ENCODE measurements at places on chromosomes 3 and 15.

DNA sequence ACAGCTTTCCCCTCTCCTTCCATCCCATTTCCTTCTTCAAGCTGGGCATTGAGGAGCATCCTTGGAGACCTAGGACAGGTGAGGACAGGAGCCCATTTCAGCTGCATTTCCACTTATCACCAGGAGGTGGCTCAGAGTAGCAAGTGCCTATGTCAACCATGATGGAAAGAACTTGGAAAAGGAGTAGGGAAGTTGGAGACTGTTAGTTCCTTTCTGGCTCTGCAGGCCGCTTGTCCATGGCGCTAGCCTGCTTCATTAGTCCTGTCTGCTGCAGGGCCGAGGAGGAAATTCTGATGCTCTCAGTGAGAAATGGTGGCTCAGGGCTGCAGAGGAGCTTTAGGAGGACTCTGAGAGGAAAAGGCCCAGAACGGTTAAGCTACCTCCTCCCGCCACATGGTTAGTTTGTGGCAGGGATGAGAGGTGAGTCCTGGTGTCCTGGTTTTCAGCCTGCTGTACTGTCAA, 7.0 kb upstream of the CD276 start:
- peak; percentile 36 for DNase-seq

- no peak for DNase-seq
Observed at GRCh38 chr3:26653811-26654425, 31.3 kb downstream of the LRRC3B start.

DNA sequence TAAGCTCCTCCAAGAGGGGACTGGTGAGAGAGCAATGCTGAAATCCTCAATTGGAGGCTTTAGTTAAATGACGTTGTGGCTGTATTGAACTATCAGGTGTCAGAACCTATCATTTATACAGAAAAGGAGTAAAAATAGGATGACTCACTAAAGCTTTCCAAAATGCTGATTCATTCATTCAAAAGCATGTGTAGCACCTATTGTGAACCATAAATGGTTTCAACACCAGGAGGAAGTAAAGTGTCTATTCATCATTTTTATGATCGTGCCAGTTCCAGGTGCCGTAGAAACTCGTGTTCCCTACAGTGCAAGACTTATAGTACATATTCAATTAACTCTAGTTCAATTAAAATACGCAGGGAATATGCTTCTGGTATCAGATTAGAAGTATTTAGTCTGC, 66.5 kb upstream of the ARRDC4 start:
- no peak for DNase-seq

DNA sequence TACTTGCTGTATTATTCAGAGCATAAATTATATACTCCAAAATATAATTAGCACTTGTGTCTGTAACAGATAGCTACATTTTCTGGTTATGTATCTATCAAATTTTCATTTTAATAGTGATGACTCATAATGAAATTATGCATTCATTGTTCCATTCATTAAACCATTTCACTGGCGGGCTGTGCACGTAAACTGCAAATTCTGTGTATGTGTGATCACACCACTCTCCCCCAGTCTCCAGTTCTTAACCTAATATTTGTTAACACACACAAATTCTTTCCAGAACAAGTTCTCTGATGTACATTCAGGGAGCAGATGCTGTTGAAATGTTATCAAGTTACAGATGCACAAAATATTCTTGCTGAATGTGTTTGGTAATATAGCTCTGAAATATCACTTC, 3.8 kb upstream of the KCNMB2 start:
- DNase-seq, result no peak

DNA sequence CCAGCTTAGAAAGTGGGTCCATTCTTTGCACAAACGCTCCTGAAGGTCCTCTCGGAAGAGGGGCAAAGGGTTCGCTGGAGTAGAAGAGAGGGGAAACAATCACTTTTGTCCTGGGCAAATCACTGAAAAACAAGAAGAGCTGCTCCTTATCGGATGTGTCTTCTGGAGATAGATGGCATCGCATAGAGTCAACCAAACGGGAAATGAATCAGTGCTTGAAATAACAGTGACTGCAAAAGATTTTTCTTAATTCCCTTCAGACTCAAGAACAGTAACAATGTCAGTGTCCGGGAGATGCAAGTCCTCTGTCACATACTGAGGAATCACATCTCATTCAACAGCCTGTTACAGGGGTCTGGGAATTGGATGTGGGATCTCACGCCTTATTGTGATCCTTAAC, 78.8 kb upstream of the PCSK6 start:
- no peak for DNase-seq

DNA sequence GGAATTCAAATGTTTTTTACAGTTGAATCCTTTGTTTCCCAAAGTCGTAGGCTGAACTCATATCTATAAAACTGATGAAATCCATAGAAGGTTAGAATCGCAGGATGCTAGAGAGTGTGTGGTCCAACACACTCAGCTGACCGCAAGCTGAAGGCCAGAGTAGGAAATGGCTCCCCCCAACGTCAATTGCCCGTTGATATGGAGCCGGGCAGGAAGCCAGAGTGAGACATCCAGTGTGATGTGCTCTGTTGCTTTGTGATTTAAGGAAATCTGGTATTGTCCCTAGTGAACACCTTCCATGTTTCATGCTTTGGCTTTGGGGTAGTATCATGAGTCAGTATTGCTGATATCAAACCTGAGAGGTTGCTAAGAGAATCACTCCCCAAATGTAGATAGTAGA, 5.8 kb upstream of the MEX3B start:
- no peak for DNase-seq

- no peak for DNase-seq
Observed at GRCh38 chr3:87161013-87161412, 66.1 kb upstream of the CHMP2B start.

DNA sequence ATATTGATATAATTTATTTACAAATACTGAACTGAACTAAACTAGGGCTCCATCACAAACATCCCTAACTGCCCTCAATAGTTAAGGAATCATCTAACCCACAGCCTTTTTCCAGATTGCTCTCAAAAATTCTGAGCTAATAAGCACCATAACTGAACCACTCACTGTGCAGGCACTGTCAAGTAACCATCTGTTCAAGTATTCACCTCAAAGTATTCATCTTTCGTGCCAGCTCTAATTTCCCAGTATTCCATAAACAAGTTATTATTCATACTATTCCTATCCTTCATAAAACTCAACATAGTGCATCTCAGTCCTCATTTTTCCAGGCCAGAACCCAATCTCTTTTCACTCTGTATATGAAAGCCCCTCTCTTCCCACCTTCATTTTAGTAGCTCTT, 41.1 kb downstream of the THBS1 start:
- no peak for DNase-seq

GRCh38 chr3:185332026-185332735, 30.8 kb upstream of the MAP3K13 start:
- no peak for DNase-seq

- no peak for DNase-seq
Observed at GRCh38 chr15:60135961-60136360, 131.8 kb downstream of the FOXB1 start.

DNA sequence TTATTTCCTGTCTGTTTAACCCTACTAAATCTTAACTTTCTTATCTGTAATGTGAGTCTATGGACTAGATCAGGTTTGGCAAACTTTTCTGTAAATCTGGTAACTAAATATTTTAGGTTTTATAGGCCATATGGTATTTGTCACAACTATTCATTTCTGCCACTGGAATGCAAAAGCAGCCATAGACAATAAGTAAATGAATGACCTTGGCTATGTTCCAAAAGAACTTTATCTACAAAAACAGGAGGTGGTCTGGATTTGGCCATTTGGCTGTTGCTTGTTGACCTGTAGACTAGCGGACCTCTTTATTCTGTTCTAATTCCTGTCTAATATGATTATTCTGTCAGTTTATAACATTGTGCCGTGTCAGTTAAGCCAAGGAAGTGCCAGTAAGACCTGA, 314.2 kb downstream of the LPP start:
- no peak for DNase-seq

- no peak for DNase-seq
Observed at GRCh38 chr3:115638991-115639390, 15.7 kb downstream of the GAP43 start.

- no peak for DNase-seq
Observed at GRCh38 chr3:169578381-169579024, 85.0 kb downstream of the MECOM start.

DNA sequence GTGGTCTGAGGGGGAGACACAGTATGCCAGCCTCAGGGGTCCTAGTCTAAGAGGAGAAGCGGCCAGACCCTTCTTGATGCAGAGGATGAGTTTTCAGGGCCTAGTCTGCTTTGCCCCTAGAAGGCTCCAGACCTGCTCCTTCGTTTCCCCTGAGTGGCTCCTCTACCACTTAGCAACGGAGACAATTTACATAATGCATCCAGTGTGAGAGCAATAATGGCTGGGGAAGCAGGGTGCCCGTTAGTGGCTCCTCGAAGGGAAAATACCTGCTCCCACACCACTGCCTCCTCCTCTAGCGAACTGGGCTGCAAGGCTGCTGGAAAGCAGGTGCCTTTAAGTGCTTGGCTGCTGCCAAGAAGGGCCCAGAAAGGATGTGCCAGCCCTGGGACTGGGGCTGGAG, 38.9 kb downstream of the CACNA2D2 start:
- no peak for DNase-seq

DNA sequence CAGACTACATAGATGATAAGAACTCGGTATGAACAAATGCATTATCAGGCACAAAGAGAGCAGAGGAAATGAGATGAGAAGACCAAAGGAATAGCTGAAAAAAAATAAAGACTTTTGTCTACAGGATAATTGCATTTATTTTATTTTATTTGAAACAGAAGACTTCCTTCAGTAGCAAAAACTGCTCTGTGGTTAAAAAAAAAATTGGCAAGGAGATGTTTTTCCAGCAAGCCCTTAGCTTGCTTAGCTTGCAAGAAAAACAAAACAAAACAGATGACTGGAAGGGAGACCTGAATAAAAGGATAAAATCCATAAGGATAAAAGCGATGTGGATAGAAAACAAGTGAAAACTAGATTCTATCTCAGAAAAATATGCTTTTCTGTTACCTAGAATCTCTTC, 9.1 kb upstream of the PPM1L start:
- DNase-seq, result no peak

DNA sequence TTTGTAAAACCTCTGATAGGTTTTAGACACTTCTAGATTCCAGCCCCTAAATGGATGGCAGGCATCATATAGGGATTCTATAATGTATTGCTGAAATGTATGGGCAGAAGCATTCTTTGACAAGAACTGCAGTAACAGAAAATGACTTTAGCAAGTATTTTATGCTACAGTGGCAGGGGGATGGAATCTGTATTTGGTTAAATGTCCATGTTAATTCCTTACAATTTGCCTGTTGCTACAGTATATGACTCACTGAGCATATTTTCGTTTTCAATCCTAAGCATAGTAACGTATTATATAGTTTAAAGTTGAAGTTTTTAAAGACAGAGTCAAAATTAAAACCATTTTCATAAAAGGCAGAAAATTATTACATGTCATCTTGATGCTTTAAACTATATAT, 150.1 kb downstream of the MEX3B start:
- no peak for DNase-seq

GRCh38 chr15:50304836-50305235, 39.3 kb upstream of the HDC start:
- DNase-seq, result no peak

GRCh38 chr15:27485265-27485664, 514.3 kb downstream of the GABRG3 start:
- no peak for DNase-seq

GRCh38 chr3:168141405-168141998, 45.8 kb upstream of the GOLIM4 start:
- DNase-seq, result no peak

- no peak for DNase-seq
Observed at GRCh38 chr3:100811779-100812507, 102.6 kb downstream of the TFG start.

DNA sequence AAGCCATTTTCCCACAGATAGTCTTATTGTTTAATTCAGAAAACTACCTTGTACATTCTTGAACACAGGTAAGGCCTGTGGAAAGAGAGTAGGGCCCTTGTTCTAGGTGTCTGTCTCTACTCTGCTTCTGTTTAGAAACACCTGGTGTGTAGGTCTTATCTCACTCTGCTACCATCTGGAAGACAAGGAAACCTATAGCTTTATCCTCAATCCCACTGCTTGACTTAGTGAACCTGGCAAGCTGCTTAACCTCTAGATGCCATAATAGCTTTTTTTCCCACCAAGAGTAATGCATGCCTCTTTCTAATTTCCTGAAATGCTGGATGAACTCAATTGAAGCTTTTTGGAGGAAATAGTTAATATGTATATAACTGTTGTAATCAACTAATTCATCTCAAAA, 82.6 kb upstream of the RAP2B start:
- DNase-seq, result no peak

DNA sequence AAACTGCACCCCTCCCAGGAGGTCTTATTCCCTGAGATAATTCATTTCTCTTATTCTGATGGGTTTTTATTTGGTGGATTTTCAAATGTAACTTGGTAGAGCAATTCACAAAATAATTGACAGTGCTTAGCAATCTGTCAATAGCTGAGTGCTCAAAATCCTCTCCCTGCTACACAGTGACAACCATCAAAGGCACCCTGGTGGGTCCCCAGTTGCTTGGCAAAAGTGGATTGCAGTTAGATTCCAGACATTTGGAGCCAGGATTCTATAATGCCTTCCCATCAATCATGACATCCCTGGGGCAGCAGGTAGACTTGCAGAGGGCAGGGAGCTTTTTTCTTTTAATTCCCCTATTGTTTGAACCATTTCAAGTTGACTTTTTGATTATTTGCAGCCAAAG, 59.0 kb downstream of the FHIT start:
- DNase-seq, result no peak

- DNase-seq, result peak; percentile 3
Observed at GRCh38 chr3:140898340-140899180, 43.1 kb upstream of the SLC25A36 start.

- DNase-seq, result no peak
Observed at GRCh38 chr3:149575213-149575960, 82.4 kb downstream of the WWTR1 start.

GRCh38 chr15:66145726-66146182, 107.8 kb downstream of the MEGF11 start:
- DNase-seq, result no peak

DNA sequence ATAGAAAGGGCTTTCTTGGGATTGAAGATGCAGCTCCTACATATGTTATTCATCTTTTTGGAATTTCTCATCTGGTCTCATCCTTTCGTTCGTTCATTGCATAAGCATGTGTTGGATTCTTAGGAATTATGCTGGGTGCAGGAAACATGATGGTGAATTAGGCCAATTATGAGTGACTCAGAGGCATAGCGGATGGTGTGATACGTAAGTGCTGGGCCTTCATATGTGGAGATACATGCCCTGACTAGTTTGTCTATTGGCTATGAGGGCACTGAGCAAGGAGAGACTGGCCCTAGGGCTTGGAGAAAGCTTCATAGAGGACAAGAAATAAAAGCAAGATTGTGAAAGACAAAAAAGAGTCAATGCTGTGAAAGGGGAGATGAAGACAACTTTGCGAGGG, 235.1 kb downstream of the MYRIP start:
- DNase-seq, result no peak

DNA sequence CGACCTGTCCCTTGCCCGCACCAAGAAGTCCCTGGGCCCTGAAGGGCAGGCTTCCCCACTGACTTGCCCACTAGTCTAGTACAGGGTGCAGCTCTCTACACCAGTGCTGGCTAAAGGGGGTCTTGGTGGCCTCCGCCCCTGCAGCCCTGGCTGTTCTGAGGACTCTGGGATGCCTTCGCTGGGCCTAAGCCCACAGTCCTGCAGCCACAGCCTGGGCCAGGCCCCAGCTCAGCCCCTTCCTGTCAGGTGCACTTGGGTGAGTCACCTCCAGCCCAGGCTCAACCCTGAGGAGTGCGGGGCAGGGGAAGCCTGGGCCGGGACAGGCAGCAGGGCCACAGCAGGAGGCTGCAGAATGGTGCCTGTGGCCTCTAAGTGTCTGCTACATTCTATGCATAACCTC, 971 bp downstream of the C3orf22 start:
- no peak for DNase-seq

- DNase-seq, result no peak
Observed at GRCh38 chr3:172607305-172608121, 84.3 kb upstream of the TNFSF10 start.

All from immature natural killer cell (primary cell).